ENCODE measurements at places on chromosomes 7 and 10. TPM values are rescaled to one million over a fixed set of nuclear protein-coding genes. Genes with fewer than 3 reads are reported as not detected.
A peak's percentile ranks its signal among the peaks of the same experiment; 100 is the strongest.

DNA sequence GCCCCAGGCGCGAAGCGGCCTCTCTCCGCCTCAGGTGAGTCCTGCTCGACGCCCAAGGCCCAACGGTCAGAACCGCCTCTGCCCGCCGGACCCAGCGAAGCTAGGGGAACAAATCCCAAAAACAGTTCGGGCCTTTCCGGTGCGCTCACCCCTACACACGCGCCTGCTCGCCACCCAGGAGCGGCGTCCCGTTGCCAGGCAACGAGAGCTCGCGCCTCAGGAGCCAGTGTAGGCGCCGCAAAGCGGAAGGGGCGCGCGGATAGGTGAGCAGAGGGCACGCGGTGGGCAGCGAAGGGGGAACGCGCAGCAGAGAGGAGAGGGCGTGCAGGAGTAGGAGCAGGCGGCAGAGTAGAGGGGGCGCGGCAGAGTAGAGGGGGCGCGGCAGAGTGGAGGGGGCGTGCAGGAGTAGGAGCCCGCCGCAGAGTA, at the start of the genes DYDC1 and DYDC2:
DYDC1 (minus strand) TSS at position 193 of the 426 bp plus-strand sequence. CDS start 4,154 bp downstream, outside the sequence.
DYDC2 (plus strand) TSS at position 219 of the 426 bp plus-strand sequence. CDS start 5,663 bp downstream, outside the sequence.
- no peak within 1 kb of the TSS for H3K27ac ChIP-seq
- peak within 1 kb of the TSS; percentile 49 for H3K4me3 ChIP-seq
- no peaks in the 10 kb centered on the region for H3K36me3 ChIP-seq
- H3K27me3 ChIP-seq, result peaks cover 42% of the 10 kb centered on the region
- H3K4me1 ChIP-seq, result peaks cover 7% of the 10 kb centered on the region

Gene ANKRD30A
- total RNA-seq, result not detected

GRCh38 chr7:103541026-103541425, 95.0 kb upstream of the SLC26A5 start:
- H3K36me3 ChIP-seq, result no peaks in the 10 kb centered on the region
- H3K27ac ChIP-seq, result no peak overlapping the region
- H3K27me3 ChIP-seq, result peaks cover 4% of the 10 kb centered on the region
- H3K4me1 ChIP-seq, result no peaks in the 10 kb centered on the region

DNA sequence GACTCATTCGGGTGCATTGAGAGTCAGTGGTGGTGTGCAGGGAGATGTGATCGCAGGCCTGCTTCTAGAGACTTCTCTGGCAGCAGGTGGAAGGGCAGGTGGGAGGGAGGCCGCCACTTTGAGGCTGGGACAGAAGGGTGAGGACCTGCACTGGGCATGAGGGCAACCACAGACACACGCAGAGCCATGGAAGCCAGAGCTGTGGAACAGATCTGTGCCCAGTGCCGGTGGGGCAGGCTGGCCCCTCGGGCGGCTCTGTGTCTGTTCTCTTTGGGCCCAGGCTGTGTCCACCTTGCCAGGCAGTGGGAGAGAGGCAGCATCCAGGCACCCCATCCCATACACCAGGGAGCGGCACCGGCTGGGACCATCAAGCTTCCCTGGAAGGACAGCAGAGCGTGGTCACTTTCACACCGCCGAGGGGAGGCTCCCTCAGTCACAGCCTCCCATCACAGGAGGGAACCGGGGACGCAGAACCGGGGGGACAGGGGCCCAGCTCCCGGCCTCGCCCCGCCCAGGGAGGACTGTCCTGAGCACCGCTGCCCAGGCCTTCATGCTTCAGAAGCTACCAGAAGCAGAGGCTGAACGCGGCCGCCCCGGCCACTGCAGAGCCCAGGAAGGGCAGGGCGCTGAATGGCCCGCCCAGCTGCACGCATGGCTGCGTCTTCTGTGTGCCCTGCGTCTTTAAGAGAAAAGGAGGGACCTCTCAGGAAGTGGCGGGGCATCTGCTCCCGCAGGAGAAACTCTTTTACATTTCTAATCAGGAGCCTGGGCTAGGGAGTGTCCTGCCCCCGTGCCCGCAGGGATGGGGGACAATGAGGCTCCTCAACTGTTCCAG, 32.1 kb downstream of the EN2 start:
- peaks cover 9% of the 10 kb centered on the region for H3K4me1 ChIP-seq
- DNase-seq, result no peak
- H3K27ac ChIP-seq, result no peak overlapping the region
- H3K36me3 ChIP-seq, result no peaks in the 10 kb centered on the region
- peak overlapping the region; percentile 39 for H3K4me3 ChIP-seq

DNA sequence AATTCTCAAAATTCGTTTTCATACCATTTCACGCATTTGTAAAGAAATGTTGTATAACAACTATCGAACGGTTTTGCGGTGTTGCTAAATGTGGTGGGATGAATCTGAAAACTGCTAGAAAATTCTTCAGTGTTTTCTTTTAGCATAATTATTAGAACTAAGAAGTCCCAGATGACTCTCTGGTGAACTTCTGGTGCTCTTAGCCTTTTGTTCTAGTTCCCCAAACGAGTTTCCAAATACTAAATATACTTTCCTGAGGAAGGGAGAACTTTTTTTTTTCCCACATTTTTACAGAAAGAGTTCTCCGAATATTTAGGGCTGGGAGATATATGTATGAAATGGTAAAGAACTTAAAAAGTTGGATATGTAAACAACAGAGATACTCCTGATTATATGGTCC, 82.5 kb downstream of the ICA1 start:
- no peak for DNase-seq
- no peaks in the 10 kb centered on the region for H3K36me3 ChIP-seq
- no peak overlapping the region for H3K27ac ChIP-seq
- H3K4me3 ChIP-seq, result no peak overlapping the region
- peaks cover 42% of the 10 kb centered on the region for H3K4me1 ChIP-seq

Gene CISD1
- 42.3 TPM for total RNA-seq

GRCh38 chr10:77524281-77524711, 113.3 kb downstream of the KCNMA1 start:
- H3K27me3 ChIP-seq, result peaks cover 3% of the 10 kb centered on the region
- H3K4me1 ChIP-seq, result no peaks in the 10 kb centered on the region
- H3K4me3 ChIP-seq, result no peak overlapping the region
- no peak for DNase-seq

Gene SRRM3
- total RNA-seq, result not detected

Gene SYT15B
- 0.19 TPM for total RNA-seq

DNA sequence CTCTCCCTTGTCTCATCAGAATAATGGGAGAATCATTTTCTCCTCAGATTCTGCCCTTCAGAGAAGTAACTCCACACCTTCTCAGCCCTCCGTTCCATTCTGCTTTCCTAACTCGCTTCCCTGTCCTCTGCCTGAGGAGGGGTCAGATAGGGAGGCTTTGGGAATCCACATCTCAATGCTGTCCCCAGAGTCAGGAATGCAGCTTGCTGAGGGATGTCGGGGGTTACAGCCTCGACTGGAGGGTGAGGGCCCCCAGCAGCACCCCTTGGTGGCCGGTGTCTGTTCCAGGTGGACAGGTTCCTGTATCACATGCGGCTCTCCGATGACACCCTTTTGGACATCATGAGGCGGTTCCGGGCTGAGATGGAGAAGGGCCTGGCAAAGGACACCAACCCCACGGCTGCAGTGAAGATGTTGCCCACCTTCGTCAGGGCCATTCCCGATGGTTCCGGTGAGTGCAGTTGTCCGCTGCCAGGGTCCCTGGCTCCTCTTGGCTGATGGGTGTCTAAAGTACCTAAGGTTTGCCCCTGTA, 6.9 kb downstream of the HKDC1 start:
- no peaks in the 10 kb centered on the region for H3K27me3 ChIP-seq
- no peak overlapping the region for H3K4me3 ChIP-seq
- peaks cover 55% of the 10 kb centered on the region for H3K4me1 ChIP-seq
- H3K27ac ChIP-seq, result no peak overlapping the region
- no peaks in the 10 kb centered on the region for H3K36me3 ChIP-seq

GRCh38 chr7:121666306-121666705, 206.7 kb upstream of the PTPRZ1 start:
- H3K27me3 ChIP-seq, result no peaks in the 10 kb centered on the region
- H3K4me3 ChIP-seq, result no peak overlapping the region
- no peak for DNase-seq
- H3K36me3 ChIP-seq, result no peaks in the 10 kb centered on the region
- no peaks in the 10 kb centered on the region for H3K4me1 ChIP-seq
- no peak overlapping the region for H3K27ac ChIP-seq

DNA sequence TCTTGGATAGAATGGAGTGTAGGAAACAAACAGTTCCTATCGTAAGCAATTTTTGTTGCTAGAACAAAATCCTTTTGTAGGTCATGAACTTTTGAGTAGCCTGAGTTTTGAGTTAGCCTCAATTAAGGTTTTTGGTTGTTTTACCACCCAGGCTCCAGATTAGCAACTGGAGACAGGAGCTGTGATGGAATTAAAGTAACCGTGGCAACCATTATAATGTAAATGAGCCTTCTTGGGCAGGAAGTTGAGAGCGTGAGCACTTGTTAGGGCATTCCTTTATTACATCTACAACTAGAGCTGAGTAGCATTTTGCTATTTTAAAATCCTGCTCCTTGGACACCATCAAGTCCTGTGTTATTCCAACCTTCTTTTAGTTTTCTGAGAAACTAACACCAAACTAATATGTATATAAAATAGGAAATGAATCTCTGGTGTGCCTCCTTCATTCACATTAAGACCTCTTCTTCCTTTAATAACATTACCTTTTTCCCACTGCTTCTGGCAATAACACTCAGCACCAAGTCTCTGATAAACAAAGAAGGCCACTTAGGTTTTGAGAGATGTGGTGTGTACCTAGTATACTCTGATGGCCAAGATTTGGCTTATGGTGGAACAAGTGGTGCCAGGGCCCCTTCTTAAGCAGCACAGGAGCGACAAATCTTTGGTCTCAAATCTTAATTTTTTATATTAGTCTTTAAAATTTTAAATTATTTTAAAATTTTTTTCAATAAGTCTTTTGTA, 34.0 kb downstream of the AHCYL2 start:
- H3K27ac ChIP-seq, result no peak overlapping the region
- DNase-seq, result no peak
- H3K4me3 ChIP-seq, result no peak overlapping the region
- H3K4me1 ChIP-seq, result peaks cover 26% of the 10 kb centered on the region
- H3K36me3 ChIP-seq, result no peaks in the 10 kb centered on the region
- no peaks in the 10 kb centered on the region for H3K27me3 ChIP-seq

Gene OR13A1
- total RNA-seq, result not detected

- no peak overlapping the region for H3K27ac ChIP-seq
- DNase-seq, result no peak
- no peaks in the 10 kb centered on the region for H3K4me1 ChIP-seq
- H3K27me3 ChIP-seq, result peaks cover 17% of the 10 kb centered on the region
Measured at GRCh38 chr7:155170331-155170730, 100.2 kb downstream of the HTR5A start.

Gene XPNPEP1
- total RNA-seq, result 66.4 TPM

Gene UTF1
- not detected for total RNA-seq

DNA sequence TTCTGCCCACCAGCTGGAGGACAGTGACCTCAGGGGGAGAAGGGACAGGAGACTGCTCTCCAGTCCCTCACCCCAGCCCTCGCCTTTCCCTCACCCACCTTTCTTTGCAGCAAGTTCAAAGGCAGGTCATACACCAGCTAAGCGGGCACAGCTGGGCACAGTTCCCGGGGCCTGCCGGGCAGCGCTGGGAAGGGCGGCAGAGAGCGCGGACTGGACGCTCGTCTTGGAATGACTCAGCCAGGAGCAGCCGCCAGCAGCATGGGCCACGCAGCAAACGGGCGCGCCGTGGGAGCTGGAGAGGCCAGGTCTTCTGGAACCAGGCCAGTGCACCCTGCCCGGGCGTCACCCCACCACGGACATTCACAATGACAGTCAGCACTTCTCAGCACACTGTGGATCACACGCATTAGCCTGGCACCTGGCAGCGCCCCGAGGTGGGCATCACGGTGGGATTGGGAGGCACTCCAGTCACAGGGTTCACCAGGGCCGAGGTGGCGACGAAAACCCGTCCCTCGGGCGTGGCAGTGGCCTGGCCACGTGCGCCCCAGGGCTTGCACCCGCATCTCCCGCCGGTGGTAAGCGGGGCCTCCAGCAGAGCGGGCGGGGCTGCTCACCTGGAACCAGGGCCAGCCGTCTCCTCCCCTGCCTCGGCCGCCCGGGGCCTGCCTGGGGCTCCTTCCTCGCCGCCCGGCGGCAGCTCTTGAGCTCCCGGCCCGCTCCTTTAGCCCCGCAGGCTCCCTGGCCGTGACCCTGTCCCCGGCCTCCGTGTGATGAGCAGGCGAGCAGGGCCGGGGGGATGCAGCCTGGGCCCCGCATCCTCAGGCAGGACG, 29.0 kb upstream of the WDFY4 start:
- H3K36me3 ChIP-seq, result no peaks in the 10 kb centered on the region
- no peak overlapping the region for H3K4me3 ChIP-seq
- no peak overlapping the region for H3K27ac ChIP-seq
- peaks cover 18% of the 10 kb centered on the region for H3K27me3 ChIP-seq
- DNase-seq, result peak; percentile 21

Gene SEM1
- 41.6 TPM for total RNA-seq

GRCh38 chr10:3264161-3264761, 91.7 kb upstream of the PITRM1 start:
- no peak overlapping the region for H3K4me3 ChIP-seq
- H3K4me1 ChIP-seq, result peaks cover 2% of the 10 kb centered on the region
- no peaks in the 10 kb centered on the region for H3K36me3 ChIP-seq
- H3K27me3 ChIP-seq, result peaks cover 16% of the 10 kb centered on the region
- no peak for DNase-seq

DNA sequence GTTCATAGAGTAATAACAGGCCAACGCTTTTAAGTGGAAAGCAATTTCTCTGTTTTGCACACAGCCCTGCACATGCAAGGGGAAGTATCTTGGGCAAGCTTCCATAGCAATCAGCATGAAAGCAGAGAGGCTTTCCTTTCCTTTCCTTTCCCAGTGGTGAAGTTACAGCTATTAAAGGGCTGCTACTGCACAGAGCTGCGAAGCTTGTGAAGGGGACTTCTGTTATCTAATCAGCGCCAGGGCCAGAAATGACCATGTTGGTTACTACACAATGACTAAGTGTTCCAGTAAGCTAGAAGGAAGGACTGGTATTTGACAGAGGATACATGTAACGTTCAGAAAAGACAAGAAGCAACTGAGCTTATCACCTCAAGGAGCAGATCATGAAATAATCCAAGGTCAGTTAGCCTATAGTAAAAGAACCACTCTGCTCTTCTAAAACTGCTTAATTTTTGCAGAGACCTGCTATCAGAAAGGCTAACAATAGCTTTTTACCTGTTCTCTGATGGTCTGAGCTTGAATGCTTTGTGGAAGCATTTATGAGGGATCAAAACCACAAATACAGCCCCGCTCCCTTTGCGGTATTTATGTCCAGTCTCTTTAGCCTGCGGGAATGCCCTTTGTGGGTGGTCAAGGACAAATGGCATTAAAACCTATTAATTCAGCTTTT, 45.9 kb downstream of the SGMS1 start:
- peaks cover 57% of the 10 kb centered on the region for H3K4me1 ChIP-seq
- no peak overlapping the region for H3K27ac ChIP-seq
- DNase-seq, result peak; percentile 21
- no peaks in the 10 kb centered on the region for H3K36me3 ChIP-seq
- no peaks in the 10 kb centered on the region for H3K27me3 ChIP-seq
- H3K4me3 ChIP-seq, result no peak overlapping the region

GRCh38 chr7:30915005-30915601, 3.5 kb downstream of the AQP1 start:
- no peak overlapping the region for H3K4me3 ChIP-seq
- H3K36me3 ChIP-seq, result no peaks in the 10 kb centered on the region
- no peak overlapping the region for H3K27ac ChIP-seq
- DNase-seq, result no peak
- H3K4me1 ChIP-seq, result no peaks in the 10 kb centered on the region

GRCh38 chr10:87966459-87966858, 103.0 kb downstream of the PTEN start:
- no peak overlapping the region for H3K27ac ChIP-seq
- H3K36me3 ChIP-seq, result peaks cover 9% of the 10 kb centered on the region
- no peaks in the 10 kb centered on the region for H3K27me3 ChIP-seq
- no peak overlapping the region for H3K4me3 ChIP-seq
- DNase-seq, result no peak
- no peaks in the 10 kb centered on the region for H3K4me1 ChIP-seq

Gene HGF
- not detected for total RNA-seq

Gene ABCA13
- not detected for total RNA-seq

- H3K27me3 ChIP-seq, result peaks cover 29% of the 10 kb centered on the region
- no peak overlapping the region for H3K4me3 ChIP-seq
- H3K27ac ChIP-seq, result no peak overlapping the region
- no peaks in the 10 kb centered on the region for H3K4me1 ChIP-seq
Measured at GRCh38 chr10:120012131-120012400, 119.5 kb downstream of the SEC23IP start.

Measured in activated CD4-positive, alpha-beta memory T cell treated with anti-CD3 and anti-CD28 coated beads for 36 hours (primary cell).